ENCODE measurements at places on chromosomes 6 and 20.

- peak; percentile 28 for DNase-seq
Measured at GRCh38 chr6:38671885-38672467, 31.0 kb downstream of the GLO1 start.

DNA sequence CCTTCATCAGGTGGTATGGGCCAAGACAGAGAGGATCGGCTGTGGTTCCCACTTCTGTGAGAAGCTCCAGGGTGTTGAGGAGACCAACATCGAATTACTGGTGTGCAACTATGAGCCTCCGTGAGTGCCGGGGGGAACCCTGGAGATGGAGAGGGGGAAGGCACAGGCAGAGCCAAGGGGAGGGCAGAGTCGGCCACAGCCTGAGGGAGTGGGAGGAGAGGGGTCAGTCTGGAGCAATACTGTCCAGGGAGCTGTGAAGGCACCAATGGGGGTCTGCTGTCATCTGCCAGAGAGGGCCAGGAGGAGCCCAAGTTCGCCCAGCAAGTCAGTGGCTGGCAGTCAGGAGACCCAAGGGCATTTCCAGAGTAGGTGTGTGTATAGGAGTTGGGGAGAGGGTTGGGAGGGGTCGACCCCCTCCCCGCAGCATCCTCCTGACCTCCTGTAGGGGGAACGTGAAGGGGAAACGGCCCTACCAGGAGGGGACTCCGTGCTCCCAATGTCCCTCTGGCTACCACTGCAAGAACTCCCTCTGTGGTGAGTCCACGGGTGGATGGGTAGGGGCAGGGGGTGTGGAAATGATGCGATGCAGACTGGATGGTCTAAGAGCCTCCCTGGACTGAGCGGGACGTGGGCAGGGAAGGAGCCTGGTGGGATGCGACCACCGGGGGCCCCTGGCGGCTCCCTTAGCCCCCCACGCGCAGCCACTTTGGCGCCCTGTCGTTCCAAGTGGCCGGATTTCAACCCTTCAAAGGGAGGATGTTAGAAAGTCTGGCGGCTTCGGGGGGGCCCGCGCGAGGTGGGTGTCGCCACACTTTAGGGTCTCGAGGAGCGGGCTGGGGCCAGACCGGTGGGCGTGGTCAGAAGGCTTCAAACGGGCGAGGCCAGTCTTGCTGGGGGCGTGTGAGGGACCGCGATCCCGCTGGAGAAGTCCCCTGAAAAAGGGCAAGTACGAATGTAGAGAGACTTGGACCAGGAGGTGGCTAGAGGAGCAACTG, 7.2 kb downstream of the PI16 start:
- no peak for DNase-seq

DNA sequence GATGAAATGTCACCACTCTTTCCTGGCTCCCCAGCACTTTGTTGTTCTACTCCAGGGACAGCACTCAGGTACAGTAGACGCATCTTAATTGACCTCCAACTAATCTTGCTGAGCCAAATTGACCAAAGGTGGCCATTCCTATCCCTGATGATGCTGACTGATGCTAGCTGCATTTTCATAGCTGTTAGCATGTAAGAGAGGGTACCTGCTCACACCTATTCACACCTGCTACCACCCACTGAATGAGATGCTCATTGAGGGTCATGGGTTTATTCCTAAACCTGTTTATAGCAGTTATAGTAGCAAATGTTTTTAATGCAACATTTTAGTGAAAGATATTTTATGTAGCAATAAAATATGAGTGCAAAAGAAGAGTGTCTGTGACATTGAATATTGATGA, 145.1 kb downstream of the CARMIL1 start:
- DNase-seq = no peak

GRCh38 chr20:50904067-50904570, 27.1 kb downstream of the ADNP start:
- no peak for DNase-seq

DNA sequence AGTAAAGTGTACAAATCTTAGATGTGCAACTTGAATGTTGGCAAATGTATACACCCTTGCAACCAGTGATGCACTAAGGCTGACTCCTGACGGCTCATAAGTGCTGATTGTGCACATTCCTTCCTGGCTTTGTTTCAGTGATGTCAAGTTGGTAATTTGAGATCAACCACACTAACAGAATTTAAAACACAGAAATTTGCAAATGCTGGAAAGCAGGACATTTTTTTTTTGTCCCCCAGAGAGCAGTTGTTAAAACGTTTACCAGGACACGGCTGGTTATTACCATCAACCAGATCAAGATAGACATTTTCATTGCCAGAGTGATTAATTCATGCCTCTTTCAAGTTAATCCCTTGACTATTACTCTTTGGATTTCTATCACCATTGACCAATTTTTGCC, 735.6 kb downstream of the RFPL4B start:
- no peak for DNase-seq

- no peak for DNase-seq
Measured at GRCh38 chr6:44117397-44118128, 9.7 kb downstream of the MRPL14 start.

GRCh38 chr6:392441-393390, 1.2 kb downstream of the IRF4 start:
- DNase-seq = no peak

DNA sequence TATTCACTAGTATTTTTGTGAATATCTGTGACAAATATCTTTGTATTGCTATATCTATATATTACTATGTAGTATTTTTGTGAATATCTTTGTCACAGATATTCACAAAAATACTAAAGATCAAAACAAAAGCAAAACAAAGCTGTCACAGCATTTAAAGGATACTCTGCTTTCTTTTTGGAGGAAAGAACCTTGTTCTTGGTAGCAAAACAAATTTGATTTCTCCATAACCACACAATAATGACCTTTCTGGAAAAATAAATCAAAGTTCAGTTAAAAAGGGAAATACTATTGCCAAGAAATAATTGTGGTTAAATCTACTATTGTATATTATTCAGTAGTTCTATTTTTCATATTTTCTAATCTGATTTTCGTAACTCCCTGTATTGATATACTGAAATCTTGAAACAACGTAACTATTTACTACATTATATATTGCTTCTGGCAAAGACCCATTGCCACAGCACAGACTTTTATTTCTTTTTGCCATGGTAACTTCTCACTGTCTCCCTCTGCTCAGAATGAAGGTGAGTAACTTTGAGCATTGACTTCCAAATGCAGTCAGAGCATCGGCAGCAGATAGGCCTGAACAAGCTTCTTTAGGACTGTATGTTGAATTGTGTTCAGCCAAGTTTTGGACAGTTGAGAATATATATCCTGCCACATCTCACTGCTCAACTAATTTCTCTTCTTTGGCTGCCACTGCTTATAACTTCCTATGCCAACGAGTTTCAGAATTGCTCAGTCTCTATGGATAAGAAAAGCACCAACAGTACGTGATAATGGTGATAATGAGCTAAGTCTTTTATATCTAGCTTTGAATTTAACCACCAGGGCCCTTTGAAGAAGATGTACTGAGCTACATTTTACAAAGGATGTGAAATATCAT, 1097.2 kb upstream of the GJE1 start:
- DNase-seq = no peak
